ENCODE measurements at places on chromosomes 3 and 15.

DNA sequence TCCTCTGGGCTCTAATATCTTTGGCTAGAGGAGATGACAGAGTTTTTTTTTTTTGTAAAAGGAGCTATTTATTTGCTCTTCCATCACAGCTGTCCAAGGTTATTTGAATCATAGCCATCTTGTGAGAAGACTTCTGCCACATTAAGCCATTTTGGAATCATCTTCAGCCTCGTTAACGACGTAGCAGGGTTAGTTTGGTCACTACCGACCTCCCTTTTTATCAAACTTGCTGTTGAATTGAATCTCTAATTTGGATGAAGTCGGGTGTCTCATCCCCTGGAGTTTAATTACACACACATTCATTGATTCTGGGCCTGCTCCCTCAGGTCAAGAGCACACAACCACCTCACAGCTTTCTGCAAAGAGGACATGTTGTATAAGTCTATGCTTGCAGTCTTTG lies 238.7 kb downstream of the CPNE4 start:
- no peak for DNase-seq

DNA sequence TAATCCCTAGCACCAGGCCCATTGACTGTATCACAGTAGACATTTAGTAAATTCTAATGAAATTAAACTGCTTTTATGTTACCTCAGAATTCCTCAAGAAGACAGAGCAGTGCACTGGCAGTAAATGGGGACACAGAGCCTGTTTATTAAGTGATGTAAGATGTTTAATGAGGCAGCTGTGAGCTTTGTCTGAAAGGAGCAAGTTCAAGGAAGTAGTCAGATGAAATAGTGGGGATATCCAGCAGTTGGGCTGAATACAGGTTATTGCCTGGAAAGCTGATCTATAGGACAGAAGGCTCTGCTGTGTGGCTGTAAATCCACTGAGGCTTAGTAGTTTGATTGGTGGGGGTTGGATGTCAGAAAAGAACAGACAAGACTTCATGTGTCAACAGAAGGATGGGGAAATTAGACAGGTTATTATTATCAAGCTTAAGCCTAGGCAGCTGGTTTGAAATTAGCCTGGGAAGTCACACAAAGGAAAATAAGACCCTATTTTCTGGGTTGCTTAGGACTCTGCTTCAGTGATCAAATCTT lies 62.2 kb downstream of the PFN2 start:
- no peak for DNase-seq

GRCh38 chr3:137471130-137471529 lies 293.0 kb upstream of the SOX14 start:
- DNase-seq = no peak

DNA sequence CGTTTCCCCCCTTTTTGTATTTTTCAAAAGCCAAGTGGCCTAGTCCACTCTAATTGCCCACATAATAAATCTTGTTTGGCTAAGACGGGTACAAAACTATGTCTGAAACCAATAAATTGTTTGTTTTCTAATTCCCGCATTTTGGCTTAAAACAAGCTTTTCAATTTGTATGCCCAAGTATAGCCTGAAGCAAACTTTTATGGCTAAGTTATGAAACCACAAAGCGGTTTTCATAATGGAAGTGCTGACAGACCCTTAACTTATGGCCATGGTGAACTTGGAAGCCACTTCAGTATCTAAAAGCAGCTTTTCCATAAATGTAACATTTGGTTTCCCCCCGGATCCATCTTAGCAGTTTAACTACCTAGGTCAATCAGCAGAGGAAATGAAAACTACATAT lies 29.9 kb upstream of the POLR2M start:
- no peak for DNase-seq

DNA sequence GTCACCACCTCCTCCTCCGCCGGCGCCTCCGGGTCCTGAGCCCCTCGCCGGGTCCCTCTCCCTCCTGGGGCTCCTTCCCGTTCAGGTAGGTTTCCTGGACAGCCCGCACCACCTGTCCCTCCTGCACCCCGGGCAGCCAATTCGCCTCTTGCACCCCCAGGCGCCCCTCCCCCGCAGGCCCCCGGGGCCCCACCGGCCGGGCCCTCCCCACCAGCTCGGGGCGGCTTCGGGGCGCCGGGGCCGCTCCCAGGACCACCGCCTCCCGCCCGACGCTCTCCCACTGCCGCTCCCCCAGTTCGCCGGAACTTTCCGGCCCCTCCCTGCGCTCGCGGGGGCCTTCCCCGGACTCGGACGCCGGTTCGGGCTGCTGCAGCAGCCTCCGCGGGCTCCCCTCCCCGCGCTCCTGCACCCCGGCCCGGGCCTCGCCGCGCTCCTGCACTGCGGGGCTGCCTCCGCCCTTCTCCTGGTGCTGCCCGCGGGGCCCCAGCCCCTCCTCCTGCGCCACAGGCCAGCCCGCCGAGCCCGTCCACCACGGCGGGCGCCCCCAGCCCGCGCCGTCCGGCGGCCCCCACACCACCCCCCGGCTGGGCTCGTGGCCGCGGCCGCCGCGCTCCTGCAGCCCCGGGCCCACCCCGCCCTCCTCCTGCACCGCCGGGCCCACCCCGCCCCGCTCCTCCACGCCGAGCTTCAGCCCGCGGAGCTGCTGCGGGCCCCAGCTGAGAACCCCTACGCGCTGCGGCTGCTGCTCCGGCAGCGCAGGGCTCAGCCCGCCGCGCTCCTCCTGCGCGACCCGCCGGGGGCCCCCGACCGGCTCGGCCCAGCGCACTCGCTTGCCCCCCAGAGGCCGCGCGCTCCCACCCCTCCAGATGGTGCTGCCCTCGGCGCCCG lies 587 bp upstream of the TNK2 start:
- no peak for DNase-seq

GRCh38 chr3:16426665-16427064 lies 86.8 kb downstream of the RFTN1 start:
- DNase-seq = no peak

DNA sequence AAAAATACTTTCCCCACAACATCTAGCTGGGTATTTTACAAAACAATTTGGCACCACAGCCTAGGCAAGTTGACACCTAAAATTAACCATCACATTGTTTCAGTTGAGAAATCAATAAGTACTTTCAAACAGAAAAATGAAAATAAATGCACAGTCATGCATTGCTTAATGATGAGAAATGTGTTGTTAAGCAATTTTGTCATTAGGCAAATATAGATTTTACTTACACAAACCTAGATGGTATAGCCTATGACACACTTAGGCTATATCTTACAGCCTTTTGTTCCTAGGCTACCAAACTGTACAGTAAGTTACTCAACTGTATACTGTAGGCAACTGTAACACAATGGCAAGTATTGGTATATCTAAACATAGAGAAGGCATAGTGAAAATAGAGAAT lies 608.6 kb upstream of the BCHE start:
- DNase-seq = no peak

DNA sequence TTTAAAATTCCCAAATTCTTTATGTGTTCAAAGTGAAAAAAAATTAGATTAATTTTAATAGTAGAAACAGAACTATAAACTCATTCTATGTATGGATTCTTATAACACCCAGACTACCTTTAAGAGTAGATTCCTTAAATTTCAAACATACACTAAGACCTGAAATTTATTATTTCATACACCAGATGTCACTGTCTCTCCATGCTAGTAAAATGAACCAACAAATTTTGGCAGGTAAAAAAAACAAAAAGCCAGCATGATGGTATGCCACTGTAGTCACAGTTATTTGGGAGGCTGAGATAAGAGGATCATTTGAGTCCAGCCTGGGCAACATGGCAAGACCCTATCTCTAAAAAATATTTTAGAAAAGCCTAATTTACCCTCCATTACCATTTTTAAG lies 461.3 kb upstream of the NAALADL2 start:
- no peak for DNase-seq

DNA sequence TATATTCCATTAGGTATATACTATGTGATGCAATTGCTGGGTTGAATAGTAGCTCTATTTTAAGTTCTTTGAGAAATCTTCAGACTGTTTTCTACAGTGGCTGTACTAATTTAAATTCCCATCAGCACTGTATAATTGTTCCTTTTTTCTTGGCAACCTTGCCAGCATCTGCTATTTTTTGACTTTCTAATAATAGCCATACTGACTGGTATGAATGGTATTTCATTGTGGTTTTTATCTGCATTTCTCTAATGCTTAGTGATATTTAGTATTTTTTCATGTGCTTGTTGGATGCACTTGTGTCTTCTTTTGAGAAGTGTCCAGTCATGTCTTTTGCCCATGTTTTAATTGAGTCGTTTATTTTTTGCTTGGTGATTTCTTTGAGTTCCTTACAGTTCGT lies 145.1 kb upstream of the PLSCR5 start:
- DNase-seq = no peak

GRCh38 chr15:90020936-90021507 lies 19.9 kb downstream of the ZNF710 start:
- DNase-seq = peak; percentile 17

DNA sequence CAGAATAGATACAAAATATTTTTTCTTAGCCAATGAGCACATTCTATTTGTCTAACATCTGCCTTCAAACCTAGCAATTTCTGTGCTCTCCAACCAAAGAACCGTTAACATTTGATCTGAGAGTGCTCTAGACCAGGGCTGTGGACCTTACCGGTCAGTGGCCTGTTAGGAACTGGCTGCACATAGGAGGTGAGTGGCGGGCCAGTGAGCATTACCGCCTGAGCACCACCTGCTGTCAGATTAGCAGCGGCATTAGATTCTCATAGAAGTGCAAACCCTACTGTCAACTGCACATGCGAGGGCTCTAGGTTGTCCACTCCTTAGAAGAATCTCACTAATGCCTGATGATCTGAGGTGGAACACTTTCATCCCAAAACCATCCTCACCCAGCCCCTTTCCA lies 131.7 kb downstream of the CADM2 start:
- no peak for DNase-seq

GRCh38 chr15:49296258-49296657 lies 126.2 kb downstream of the GALK2 start:
- DNase-seq = no peak

Data from stimulated activated CD8-positive, alpha-beta memory T cell treated with anti-CD3 and anti-CD28 coated beads, Interleukin-4, amount 100 ng/mL, for 48 hours (primary cell).